ENCODE measurements at places on chromosomes 2 and 18.

DNA sequence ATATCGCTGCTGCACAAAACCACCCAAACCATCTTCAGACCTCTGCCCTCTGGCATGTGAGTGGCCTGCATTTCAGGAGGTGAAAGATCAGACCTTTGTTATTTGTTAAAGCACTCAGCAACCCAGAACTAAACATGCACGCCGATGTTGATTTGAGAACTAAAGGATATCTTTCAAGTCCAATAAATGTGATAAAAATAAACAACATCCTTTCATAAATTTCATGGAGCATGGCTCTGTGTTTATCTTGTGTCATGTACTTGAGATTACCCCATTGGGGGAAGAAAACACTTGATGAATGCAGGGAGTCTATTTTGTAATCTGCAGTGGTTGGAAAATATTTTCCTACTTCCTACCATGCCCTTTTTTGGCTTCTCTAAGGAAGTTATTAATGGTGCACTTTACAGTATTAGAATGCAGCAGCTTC lies 70.8 kb upstream of the GATA6 start:
- no peak for DNase-seq

- no peak for DNase-seq
Measured at GRCh38 chr2:159195697-159196096, 90.8 kb downstream of the WDSUB1 start.

DNA sequence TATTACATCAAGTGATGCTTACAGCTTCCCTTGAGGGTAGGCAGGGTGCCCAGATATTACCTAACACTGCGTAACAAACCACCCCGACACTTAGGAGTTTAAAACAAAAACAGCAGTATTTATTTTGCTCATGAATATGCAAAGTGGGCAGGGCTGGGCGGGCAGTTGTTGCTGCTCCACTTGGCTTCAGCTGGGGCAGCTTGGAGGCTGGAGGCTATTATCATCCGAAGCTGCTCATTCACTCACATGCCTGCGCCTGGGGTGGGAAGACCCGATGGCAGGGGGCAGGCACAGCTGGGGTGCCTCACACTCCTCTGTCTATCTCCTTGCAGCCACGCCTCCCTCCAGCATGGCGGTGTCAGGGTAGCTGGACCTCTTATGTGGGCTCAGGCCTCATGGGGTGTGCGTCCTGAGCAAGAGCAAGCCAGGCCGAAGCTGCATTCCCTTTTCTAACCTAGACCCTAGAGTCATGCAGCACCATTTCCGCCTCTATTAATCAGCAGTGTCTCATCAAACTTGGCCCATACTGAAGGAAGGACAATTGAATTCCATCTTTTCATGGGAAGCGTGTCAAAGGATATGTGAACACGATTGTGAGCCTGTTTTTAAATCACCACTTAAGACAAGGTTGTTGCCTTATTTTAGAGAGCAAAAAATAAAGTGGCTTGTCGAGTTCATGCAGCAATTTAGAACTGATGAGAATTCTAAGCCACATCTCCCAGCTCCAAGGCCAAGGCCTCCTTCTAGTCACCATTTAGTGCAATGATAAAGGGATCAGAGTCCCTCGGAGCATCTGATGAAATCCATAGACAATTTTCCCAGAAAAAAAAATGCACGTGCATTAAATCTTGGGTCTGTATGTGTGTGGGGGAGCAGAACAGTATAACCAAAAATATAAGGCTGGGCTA lies 54.9 kb downstream of the SDC1 start:
- no peak for DNase-seq

DNA sequence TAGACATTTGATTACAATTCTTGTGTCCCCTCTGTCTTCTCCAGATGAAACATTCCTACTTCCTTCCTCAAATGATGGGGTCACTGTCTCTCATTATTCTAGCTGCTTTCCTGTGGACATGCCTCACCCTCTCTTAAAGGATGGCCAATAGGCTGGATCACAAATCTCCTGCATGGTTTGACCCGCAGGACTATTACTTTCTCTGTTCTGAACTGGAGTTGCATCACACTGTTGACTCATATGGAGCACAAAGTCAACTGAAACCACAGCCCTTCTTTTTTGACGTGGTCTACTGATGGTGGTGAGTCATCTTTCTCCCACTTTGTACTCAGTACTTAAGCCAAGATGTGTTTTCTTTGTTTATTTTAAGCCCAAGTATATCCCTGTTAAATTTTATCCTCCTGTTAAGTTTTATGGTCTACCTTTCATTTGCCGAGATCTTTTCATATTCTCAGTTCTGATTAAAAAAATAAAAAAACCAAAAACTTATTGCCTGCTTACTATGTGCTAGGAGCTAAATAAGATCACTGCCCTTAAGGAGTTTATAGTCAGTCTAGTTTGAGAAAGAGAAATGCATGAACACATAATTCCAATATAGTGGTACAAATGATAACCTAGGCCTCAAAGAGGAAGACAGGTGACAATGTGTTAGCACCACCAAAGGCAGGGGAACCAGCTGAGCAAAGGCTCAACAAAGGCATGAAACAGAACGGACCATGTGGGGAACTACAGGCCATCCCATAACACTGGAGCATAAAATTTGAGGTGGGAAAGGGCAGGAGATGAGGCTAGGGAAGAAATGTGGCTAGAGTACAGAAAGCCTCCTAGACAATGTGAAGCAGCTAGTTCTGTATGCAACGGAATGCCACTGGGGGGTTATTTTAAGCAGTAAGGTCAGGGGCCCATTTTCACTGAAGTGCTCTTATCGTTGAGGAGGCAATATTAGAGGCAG lies 67.6 kb upstream of the ZFP36L2 start:
- DNase-seq: no peak

GRCh38 chr2:132419941-132420340 lies 3.3 kb downstream of the GPR39 start:
- DNase-seq: peak; percentile 45

DNA sequence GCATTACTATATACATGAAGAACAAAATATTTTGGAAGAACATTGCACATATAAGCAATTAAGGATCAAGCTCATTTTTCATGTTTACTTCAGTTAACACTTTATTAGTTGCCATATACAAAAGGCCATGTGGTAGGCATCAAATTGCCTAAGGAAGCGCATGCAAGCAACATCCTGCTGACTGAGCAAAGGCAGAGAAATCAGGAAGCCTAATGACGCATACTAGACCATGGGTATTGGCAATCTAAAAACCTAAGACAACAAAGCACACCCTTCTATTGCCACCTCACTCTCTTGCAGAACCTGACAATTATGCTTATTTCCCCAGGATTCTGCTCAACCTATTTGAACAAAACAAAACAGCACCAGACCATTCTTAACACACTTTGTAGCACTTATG lies 171.9 kb downstream of the STK39 start:
- no peak for DNase-seq

DNA sequence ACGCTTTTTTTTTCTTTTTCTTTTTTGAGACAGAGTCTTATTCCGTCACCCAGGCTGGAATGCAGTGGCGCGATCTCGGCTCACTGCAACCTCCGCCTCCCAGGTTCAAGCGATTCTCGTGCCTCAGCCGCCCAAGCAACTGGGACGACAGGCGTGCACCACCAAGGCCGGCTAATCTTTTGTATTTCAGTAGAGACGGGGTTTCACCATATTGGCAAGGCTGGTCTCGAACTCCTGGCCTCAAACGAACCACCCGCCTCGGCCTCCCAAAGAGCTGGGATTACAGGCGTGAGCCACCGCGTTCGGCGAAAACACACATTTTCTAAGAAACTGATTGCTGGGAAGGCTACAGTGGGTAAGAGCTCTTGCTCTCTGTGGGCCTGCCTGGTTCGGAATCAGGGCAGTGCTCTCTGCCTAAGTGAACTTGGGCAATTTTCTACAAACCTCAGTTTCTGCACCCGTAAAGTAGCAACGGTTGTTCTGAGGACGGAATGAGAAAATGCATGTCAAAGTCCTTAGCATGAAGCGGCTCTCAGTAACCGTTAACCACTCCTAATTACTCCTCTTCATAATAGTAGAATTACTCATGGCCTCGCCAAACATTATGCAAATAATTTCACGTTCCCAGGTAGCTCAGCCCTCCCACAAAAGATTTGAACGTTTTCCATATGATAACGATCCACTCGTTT lies 1.0 kb upstream of the PMAIP1 start:
- no peak for DNase-seq

- DNase-seq: no peak
Measured at GRCh38 chr2:241547781-241548450, 10.6 kb upstream of the BOK start.

DNA sequence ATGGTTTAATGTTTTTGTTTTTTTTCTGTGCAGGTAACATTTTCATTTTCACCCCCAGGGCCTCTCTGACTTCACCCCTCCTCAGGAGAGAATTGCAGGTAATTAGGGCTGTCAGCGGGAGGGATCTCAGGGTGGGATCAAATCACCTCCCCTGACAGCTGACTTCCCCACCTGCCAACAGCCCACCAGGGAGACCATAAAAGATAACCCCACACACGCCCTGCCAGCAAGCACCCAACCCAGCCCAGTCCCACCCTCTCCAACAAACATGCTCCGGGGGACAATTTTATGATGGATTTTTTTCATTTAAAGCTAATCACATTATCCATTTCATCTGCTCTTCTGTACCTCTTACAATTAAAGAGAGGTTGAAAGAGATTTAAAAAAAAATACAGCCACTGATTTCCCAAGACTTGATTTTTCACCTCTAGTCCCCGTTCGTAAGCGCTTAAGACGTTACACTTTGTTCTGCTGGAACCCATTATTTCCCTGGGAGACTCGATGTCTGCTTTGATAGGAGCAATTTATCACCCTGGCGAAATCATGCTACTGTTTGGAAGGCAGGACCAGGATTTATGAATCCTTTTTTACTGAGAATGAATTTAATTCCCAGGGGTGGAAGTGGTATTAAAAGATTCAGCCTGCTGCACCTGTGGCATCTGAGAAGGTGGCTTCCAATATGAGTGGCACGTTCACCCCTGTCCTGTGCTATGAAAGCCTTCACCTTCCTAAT lies 232.9 kb upstream of the ID2 start:
- DNase-seq: no peak

DNA sequence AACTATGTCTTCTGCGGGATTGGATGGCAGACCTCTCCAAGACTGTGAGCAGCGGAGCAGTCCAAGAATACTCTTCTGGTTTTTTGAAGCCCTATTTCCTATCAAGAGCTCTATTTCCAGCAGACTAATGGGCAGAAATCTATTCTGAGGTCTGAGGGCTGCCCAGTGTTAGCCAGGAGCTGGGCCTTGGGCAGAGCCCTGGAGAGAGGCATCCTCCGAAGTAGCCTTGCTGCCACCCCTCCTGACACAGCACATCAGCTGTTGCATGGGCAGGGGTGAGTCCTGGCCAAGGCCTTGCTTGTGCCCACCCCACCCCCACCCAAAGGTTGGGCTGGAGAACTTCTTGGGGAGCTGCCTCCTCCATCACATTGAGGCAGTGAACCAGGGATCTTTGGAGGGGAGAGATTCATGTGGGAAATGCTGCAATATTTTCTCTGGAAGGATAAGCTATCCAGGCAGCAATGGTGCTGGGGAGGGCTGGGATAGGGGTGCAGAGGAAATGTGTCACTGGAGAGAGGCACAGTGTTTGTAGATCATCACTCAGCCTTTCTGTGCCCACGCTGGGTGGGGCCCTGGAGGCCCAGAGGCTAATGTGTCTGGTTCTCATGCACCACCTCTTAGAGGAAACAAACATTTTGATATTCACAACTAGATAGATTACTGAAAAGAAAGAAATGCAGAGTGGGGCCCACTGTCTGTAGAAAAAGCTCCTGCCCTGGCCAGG lies 104.7 kb downstream of the VSNL1 start:
- no peak for DNase-seq

GRCh38 chr18:42048158-42048557 lies 93.1 kb downstream of the PIK3C3 start:
- no peak for DNase-seq

- no peak for DNase-seq
Measured at GRCh38 chr18:70288171-70288850, 534 bp upstream of the SOCS6 start.

DNA sequence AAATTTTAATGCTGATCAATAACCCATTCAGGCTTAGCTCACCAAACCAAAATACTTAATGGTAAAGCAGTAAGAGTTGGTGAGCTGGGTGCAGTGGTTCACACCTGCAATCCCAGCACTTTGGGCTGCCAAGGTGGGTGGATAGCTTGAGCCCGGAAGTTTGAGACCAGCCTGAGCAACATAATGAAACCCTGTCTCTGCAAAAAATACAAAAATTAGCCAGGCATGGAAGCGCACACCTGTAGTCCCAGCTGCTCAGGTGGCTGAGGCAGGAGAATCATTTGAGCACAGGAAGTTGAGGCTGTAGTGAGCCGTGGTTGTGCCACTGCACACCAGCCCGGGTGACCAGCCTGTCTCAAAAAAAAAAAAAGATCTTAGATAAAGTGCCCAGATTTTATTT lies 35.7 kb upstream of the MPP4 start:
- no peak for DNase-seq

GRCh38 chr2:898319-898718 lies 52.3 kb upstream of the SNTG2 start:
- no peak for DNase-seq

DNA sequence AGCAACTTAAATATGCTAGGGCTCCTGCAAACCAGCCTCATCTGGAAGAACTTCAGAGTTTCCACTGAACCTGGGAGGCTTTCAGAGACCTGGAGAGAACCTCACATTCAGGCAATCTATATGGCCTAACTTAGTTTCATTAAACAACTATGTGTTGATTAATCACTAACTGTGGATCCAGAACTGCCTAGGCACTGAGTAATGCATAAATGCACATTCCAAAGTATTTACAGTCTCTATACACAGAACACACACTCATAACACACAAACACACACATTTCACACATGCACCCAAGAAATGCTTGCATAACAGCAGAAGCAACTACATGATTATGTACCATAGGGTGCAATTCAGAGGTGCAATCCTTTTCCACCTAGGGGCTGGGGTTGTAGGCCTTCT lies 552.8 kb downstream of the BCL11A start:
- no peak for DNase-seq

DNA sequence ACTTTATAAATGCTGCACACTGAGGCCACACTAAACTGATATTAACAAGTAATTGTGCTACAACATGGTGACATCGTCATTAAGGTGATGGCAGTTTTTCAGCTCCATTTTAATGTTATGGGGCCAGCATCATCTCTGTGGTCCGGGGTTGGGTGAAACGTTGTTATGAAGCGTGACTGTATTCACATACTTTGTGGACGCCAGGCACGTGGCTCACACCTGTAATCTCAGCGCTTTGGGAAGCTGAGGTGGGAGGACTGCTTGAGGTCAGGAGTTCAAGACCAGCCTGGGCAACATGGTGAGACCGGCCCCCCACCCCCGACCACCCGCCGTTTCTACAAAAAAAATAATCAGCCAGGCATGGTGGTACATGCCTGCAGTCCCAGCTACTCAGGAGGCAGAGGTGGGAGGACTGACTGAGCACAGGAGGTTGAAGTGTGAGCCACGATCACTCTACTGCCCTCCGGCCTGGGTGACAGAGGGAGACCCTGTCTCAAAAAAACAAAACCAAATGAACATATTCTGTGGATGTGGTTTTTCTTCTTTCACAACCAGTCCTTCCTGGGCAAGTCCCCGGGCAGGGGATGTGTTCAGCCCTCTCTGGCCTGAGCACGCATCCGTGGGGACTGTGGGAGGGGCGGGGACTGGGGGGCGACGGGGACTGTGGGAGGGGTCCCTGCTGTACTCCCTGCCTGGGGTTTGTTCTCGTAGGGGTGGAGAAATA lies 12.9 kb upstream of the GAL3ST2 start:
- no peak for DNase-seq

Data from NCI-H1436 treated with DMSO at 0.1 percent for 48 hours (cell line).